Activated T-helper 1 cell treated with Interleukin-2 at 50 U/mL for 16 hours (primary cell): ENCODE measurements at places on chromosomes 1 and 21.
A peak's percentile ranks its signal among the peaks of the same experiment; 100 is the strongest.

DNA sequence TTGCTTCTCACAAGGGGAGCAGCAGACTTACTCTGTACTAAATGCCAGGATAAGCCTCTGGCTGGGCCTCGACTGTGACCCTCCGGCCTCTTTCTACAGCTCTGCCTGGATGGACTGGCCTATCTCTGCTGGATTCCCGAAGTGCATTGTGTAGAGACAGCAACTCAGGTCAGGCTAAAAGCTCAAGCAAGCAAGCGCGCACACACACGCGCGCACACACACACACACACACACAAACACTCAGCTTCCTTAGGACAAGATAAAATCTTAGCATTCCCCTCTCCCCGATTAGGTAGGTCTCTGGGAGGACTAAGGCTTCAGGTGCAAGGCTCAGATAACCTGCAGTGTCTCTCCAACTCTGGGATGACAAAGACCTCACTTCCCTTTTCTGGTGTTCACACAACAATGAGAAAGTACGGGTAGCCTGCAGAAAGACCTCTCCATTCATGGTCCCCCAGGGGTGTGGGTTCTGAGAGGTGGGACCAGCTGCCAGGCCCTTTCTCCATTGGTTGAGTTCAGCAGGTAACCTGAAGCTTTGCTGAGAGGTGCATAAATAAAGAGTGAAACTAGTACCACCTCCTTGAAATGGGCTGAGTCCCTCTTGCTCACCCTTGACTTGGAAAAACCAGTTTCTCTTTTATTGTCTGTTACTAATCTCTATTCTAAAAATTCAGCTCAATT, 155.1 kb upstream of the CAMK1G start:
- DNase-seq = no peak

DNA sequence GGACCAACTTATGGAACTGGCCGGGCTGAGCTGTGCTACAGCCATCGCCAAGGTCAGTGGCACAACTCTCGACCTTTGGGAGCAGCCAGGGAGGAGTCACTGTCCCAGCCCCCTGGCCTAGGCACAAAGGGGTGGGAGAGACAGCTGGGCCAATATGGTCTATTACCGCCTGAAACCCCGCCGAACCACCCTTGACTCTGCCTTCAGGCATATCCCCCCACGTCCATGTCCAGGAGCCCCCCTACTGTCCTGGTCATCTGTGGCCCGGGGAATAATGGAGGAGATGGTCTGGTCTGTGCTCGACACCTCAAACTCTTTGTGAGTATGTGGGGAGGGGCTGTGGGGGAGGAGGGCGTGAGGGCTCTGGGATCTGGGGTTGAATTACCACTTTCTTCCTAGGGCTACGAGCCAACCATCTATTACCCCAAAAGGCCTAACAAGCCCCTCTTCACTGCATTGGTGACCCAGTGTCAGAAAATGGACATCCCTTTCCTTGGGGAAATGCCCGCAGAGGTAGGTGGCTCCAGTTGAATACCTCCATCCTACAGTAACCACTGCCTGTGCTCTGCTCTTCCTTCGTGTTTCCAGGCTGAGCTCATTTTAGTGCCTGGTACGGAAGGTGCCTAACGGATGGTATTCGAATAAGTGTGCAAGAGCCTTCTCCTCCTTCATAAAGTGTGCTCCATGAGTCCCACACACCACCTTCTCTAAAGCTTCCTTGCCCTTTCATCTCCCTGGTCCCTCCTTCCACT, 758 bp downstream of the NAXE start:
- DNase-seq = no peak

DNA sequence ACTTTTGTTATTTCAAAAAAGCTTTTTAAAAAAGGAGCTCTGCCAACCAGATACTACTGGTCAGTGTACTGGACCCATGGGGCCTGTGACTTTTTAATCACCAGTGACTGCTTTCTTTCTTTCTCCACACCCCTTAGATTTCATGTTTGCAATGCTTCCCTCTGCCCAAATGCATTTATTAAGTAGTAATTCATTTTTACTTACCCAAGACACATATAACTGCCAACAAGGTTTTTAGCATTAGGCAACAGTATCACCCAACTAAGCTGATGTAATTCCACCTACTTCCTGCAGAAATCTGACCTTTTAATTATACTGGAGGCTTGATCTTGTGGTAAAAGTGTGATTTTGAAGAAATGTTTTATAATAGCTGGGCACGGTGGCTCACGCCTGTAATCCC, 12.5 kb downstream of the MECR start:
- no peak for DNase-seq

- DNase-seq = peak; percentile 9
Observed at GRCh38 chr1:244319283-244320132, 132.2 kb downstream of the ADSS2 start.

- DNase-seq = no peak
Observed at GRCh38 chr1:79585801-79586200, 579.3 kb upstream of the ADGRL4 start.

DNA sequence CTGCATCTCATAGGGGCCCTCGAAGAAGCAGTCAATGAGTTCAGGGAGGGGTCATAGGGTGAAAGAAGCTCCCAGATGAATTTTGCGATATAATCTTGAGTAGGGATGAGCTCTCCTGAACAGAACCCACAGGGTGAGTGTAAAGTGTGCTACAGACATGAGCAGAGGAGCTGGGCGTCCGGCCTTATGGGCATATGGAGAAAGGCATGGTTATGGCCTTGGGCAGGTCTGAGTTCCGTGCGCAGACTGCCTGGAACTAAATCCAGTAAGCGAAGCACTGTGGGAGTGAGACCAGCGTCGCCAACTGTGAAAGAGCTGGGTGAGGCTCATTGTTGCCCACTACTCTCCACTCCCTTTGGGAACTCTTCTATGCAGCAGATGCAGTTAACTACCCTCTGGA, 28.7 kb downstream of the NSL1 start:
- no peak for DNase-seq
